ENCODE measurements at places on chromosomes 1 and 21.

GRCh38 chr1:152039886-152040285, 3.1 kb upstream of the S100A11 start:
- no peak for DNase-seq

- DNase-seq, result no peak
Measured at GRCh38 chr1:220278991-220279390, 6.7 kb upstream of the RAB3GAP2 start.

DNA sequence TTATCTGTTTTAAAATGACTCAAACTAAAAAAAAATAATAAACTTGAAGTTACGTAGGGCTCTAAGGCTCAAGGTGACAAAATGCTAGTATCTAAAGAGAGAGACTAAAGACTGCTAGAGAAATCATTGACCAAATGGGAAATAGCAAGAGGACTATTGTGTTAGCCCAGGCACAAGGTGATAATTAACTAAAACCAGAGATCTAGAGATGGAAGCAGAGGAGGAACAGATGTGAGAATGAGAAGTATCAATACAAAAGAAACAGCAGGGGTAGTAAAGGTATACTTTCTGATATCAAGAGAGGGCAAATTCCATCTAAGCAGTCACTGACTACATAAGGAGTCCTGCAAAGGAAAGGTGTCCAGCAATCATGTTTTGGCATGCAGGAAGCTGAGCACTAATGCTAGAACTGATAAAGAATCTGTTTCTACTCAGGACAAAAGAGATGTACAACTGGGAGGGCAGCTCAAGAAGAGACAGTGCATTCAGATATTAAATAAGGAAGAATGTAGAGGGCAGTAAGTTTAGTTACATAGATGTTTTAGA, 100.2 kb upstream of the GNG4 start:
- DNase-seq, result no peak

GRCh38 chr1:156599811-156600210, 1.5 kb downstream of the GPATCH4 start:
- DNase-seq, result no peak

GRCh38 chr1:197837911-197838310, 62.6 kb upstream of the DENND1B start:
- DNase-seq, result no peak

DNA sequence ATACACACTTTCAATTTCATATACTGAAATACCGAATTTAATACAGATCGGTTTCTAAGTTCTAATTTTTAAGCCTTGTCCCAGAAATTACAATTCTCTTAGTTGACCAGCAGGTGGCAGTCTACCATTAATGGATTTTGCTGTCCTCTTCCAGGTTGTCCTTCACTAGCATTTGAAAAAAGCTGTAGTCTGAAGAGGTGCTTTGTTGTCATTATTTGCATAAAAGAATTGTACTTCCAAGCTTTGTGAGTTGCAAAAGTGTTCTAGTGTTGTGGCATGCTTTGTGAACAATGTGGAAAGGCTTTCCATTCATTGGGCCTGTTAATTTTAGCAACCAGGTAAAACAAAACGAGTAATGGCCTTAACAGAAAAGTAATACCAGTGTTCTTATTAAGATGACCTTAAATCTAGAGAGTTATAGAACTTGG, 193.6 kb downstream of the RPS6KC1 start:
- peak; percentile 34 for DNase-seq

GRCh38 chr1:58095183-58095582, 451.3 kb downstream of the OMA1 start:
- DNase-seq, result no peak

DNA sequence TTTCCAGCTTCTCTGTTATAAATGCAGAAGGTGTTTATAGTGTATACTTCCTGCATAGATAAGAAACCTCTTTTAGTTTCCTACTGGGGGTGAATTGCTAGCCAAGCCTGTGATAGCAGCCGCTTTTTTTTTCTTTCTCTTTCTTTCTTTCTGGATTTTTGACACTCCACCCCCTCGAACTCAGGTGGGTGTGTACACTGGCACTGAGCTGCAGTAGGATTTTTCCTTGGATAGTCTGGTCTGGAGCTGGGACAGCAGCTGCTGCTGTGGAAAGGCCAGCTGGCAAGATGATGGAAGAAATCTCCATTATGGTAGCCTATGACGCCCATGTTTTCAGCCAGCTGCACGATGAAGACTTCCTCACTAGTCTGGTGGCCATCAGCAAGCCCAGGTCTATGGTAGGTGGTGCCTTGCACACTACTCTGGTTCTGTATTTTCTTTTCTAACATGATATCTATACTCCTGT, 122.5 kb upstream of the CACYBP start:
- no peak for DNase-seq

DNA sequence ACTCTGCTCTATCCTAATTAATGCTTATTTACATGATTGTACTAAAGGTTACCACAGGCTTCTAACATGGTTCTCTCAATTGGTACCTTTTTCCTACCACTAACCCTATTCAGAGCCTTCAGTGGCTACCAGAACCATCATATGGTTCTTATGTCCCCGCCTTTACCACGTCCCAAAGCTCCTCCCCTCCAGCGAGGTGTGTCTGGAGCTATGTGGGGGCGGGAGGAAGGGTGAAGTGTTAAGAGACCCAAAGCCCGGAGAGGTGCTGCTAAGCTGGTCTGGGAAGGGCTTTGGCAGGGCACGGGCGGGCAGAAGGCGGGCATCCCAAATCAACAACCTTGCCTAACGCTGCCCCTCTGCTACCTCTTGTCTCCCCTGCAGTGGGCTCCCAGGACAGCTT, 10.0 kb downstream of the SPATA46 start:
- no peak for DNase-seq
